Cardiac muscle cell (in vitro differentiated cells and primary cell): ENCODE measurements at places on chromosomes 11 and 22. TPM values are rescaled to one million over a fixed set of nuclear protein-coding genes. Genes with fewer than 3 reads are reported as not detected.

- H3K36me3 ChIP-seq = no peaks in the 10 kb centered on the region
- no peaks in the 10 kb centered on the region for H3K4me1 ChIP-seq
- H3K27me3 ChIP-seq = no peaks in the 10 kb centered on the region
Observed at GRCh38 chr22:16783930-16784354, 41.3 kb downstream of the XKR3 start.

FAM180B gene
- polyA plus RNA-seq = 0.12 TPM in 1 of 2 replicates, not detected in the other

GRCh38 chr22:49289822-49290679 is 537.6 kb downstream of the BRD1 start:
- no peaks in the 10 kb centered on the region for H3K27me3 ChIP-seq
- H3K4me3 ChIP-seq = no peak overlapping the region
- no peaks in the 10 kb centered on the region for H3K36me3 ChIP-seq
- no peak overlapping the region for H3K27ac ChIP-seq
- DNase-seq = no peak
- H3K4me1 ChIP-seq = no peaks in the 10 kb centered on the region

DNA sequence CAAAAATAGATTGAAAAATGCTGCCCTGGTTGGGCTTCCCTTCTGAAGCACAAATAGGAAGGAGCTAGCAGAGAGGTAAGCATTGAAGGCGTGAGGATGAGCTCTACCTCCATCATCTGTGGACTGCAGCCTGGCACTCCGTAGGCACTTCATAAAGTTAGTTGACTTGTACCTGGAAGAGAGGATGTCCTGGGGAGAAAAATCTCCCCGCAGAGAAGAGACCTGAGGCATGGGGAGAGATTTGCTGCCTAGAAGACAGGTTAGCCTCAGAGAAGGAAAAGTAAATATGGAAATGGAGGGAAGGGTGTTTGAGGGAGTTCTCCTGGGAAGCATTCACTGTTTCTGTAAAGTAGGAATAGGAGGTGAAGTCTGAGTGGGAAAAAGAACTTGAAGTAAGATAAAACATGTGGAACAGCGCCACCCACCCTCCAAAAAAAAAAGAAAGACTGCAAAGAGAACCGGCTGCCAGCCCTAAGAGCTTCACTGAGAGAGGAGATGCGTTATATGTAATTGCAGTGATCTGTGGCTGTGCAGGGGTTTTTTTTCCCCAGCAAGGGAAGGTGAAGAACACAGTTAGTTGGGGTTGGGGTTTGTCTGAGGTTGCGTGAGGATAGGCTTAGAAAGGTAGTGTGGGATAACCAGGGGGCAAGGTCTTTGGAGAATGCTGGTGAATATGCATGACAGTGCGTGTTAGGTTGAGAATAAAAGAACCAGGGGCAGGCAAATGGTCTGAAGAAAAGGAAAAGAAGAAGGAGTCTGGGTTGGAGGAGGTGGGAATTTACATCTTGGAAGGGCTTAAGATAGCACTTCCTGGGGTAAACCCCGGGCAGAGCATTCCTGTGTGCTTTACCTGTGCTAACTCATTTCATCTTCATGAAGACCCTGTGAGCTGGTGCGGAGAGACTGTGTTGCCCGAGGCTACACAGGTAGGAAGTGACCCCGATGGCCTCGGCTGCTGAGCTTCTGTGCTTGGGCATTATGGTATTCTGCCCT is 16.0 kb downstream of the TNRC6B start:
- H3K4me3 ChIP-seq = no peak overlapping the region
- H3K27me3 ChIP-seq = no peaks in the 10 kb centered on the region
- H3K4me1 ChIP-seq = peaks cover 40% of the 10 kb centered on the region
- H3K36me3 ChIP-seq = no peaks in the 10 kb centered on the region
- peak overlapping the region; percentile 31 for H3K27ac ChIP-seq

DNA sequence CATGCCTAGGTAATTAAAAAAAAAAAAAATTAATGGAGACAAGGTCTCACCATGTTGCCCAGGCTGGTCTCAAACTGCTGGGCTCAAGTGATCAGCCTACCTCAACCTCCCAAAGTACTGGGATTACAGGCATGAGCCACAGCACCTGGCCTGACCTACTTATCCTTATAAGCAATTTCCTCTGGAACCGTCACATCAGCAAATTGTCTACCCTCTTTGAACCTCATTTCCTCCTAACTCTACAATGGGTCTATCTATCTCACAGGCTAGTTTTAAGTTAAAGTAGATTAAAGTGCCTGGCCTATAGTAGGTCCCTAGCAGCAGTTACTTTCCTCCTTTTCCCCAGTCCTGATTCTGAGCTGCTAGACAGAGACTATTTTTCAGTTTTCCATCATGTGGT is 43.5 kb downstream of the THAP12 start:
- H3K27me3 ChIP-seq = no peaks in the 10 kb centered on the region
- no peaks in the 10 kb centered on the region for H3K4me1 ChIP-seq
- H3K36me3 ChIP-seq = no peaks in the 10 kb centered on the region
- H3K27ac ChIP-seq = no peak overlapping the region
- H3K4me3 ChIP-seq = no peak overlapping the region

GRCh38 chr11:126978911-126979310 is 21.7 kb downstream of the KIRREL3 start:
- DNase-seq = no peak
- peaks cover 45% of the 10 kb centered on the region for H3K27me3 ChIP-seq
- H3K36me3 ChIP-seq = no peaks in the 10 kb centered on the region
- no peak overlapping the region for H3K27ac ChIP-seq
- no peak overlapping the region for H3K4me3 ChIP-seq
- H3K4me1 ChIP-seq = no peaks in the 10 kb centered on the region

KRTAP5-11 gene
- not detected in 2 replicates for polyA plus RNA-seq

DNAJB7 gene
- 0.39 and 0.93 TPM in 2 replicates for polyA plus RNA-seq
